ENCODE measurements at places on chromosomes 11 and 22.

GRCh38 chr11:63532799-63533475, 3.7 kb upstream of the PLAAT4 start:
- DNase-seq: no peak

DNA sequence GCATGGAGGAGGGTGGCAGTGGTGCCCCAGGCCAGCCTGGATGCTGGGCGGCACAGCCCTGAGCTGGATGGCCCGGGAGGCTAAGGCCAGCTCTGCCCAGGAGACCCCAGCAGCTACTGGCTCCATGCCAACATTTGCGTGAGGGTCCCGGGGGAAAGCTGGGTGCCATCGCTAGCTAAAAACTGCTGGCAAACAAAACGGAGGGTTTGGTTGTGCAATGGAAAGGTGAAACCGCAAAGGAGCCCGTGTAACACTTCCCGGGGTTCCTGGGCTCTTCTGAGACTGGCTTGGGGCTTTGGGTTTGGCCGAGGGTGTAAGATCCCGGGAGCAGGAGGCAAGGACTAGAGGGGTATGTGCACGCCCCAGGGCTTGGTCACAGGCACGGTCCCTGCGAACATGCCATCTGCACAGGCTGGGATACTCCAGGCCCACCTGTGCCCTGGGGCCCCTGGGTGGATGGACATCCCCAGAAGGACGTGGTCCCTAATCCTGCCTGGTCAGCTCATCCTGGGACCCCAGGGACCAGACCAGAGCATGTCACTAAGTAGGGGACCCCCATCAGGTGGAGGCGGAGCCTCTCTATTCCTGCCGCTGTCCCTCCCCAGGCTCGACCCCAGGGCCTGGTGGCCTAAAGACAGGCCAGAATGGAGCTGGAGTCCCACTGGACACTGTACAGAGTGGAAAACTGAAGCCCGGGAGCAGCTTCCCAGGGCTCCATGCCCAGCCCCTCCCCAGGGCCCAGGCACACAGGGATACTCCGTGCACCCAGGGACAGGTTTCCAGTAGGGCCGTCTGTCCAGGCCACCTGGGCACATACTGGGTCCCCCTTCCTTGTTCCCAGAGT, 44.6 kb downstream of the IGF2 start:
- no peak for DNase-seq

- peak; percentile 55 for DNase-seq
Measured at GRCh38 chr11:84022201-84022600, 736.0 kb upstream of the CCDC90B start.

DNA sequence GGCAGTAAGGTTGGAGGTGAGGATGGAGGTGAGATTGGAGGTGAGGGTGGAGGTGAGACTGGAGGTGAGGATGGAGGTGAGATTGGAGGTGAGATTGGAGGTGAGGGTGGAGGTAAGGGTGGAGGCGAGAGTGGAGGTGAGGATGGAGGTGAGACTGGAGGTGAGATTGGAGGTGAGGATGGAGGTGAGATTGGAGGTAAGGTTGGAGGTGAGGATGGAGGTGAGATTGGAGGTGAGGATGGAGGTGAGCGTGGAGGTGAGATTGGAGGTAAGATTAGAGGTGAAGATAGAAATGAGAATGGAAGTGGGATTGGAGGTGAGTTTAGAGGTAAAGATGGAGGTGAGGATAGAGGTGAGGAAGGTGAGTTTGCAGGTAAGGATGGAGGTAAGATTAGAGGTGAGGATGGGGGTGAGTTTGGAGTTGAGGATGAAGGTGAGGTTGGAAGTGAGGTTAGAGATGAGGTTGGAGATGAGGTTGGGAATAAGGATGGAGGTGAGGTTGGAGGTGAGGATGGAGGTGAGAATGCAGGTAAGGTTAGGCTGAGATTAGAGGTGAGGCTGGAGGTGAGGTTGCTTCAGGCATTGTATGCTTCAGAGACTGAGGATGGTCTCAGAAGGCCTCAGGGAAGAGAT, 12.2 kb downstream of the NCF4 start:
- no peak for DNase-seq

DNA sequence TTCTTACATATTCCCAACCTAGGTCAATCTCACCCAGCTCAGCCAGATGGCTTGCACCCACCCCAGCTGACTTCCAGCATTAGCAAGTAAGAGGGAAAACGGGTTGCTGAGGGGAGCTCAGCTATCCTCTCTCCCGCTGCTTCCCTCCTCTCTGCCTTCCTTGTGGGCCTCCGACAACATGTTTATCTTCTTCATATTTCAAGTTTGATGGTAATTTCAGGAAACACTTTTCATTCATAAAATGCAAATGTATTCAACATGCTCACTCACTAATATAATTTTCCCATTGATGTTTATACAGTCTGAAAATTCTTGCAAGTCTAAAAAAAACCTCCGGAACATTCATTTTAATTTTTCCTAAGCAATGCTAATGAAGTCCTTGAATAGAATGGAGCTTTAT, 372.5 kb upstream of the B3GAT1 start:
- DNase-seq: no peak

DNA sequence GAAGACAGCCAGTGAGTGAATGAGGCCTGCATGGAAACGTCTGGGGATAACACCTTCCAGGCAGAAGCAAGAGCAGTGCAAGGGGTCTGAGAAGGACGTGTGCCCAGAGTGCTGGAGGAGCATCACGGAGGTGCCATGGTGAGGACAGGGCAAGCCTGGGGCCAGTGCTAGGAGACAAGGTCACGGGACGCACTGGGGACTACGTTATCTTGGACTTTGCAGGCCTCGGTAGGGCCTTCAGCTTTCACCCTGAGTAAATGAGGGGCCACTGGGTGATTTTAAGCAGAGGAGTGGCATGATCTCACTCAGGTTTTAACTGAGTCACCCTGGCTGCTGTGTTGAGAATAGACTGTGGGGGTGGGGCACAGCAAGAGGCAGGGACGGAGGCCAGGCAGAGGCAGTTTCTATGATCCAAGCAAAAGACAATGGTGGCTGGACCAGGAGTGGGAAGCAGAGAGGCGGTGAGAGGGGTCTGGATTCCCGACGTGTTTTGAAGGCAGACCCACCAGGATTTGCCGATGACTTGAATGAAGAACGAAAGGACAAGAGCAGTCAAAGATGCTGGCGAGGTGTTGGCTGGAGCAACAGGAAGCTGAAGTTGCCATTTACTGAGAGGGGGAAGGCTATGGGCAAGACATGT, 102.7 kb upstream of the PARVA start:
- DNase-seq: no peak

DNA sequence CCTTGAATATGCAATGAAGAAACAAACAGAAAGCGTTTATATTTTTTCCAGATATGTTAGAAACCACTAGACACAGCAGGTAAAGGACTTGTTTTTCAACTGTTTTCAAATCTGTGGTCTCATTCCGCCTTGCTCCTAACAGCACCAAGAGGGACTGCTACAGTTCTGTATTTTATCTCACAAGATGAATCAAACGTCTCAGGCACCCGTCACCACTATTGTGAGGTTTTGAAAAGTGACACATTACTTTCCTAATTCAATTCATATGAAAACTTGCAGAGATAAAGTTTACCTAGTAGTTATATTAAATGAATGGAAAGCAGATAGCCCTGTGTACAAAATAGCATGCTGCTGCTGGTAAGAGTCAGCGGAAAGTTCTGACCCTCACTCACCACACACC, 386.3 kb downstream of the ETS1 start:
- no peak for DNase-seq

DNA sequence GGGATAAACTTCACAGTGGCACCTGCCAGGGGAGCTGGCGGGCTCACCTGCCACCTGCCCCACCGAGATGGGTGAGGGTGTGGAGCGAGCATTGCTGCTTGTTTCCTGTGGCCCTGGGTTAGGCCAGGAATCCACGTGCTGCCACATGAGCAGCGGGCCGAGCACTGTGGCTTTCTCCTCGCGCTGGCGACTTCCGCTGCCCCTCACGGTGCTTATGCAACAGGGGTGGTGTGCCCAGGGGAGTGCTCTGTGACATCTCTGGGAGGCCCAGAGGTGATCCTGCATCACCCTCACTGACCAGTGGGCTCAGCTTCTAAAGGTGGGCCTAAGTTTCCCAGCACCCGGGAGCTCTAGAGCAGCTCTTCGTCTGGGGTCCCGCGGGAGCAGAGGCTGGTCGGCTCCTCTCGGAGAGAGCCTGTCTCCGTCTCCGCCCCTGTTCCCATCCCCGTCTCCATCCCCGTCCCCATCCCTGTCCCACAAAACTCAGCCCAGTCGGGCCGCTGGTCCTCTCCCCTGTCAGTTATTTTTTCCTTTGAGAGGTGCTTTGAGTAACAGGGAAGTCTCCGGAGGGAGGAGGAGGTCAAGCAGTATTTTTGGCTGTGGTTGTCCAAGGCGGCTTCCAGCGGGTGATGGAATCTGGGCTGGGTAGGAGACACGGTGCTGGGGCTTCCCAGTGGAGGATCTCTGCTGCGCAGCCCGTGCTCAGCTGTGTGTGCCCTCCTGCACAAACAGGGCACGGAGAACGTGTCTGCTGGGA, 42.5 kb downstream of the AP2A2 start:
- no peak for DNase-seq

GRCh38 chr11:66810576-66811185, 32.6 kb upstream of the RCE1 start:
- DNase-seq: no peak

GRCh38 chr11:68146704-68147474, 25.7 kb upstream of the CHKA start:
- DNase-seq: peak; percentile 18

DNA sequence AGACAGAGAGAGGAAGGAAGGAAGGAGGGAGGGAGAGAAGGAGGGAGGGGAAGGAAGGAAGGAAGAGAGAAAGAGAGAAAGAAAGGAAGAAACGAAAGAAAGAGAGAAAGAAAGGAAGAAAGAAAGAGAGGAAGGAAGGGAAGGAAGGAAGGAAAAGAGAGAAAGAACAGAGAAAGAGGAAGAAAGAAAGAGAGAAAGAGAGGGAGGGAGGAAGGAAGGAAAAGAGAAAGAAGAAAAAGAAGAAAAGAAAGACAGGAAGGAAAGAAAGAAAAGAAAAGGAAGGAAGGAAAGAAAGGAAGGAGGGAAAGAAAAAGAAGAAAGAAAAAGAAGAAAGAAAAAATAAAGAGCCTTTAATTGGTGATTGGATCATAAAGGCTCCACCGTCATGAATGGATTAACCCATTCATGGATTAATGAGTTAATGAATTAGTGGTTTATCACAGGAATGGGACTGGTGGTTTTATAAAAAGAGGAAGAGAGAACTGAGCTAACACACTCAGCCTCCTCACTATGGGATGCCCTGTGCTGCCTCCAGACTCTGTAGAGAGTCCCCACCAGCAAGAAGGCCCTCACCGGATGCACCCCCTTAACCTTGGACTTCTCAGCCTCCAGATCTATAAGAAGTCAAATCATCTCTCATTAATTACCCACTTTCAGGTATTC, 9.0 kb upstream of the PLAAT2 start:
- no peak for DNase-seq

GRCh38 chr11:90783111-90783510, 560.3 kb upstream of the CHORDC1 start:
- DNase-seq: no peak

- DNase-seq: no peak
Measured at GRCh38 chr11:116384407-116384806, 388.4 kb downstream of the BUD13 start.

GRCh38 chr11:57584341-57584740, 13.1 kb upstream of the SERPING1 start:
- no peak for DNase-seq

- DNase-seq: no peak
Measured at GRCh38 chr22:46449974-46450745, 87.3 kb downstream of the CELSR1 start.

GRCh38 chr11:102223859-102224258, 93.4 kb upstream of the BIRC3 start:
- DNase-seq: peak; percentile 84

DNA sequence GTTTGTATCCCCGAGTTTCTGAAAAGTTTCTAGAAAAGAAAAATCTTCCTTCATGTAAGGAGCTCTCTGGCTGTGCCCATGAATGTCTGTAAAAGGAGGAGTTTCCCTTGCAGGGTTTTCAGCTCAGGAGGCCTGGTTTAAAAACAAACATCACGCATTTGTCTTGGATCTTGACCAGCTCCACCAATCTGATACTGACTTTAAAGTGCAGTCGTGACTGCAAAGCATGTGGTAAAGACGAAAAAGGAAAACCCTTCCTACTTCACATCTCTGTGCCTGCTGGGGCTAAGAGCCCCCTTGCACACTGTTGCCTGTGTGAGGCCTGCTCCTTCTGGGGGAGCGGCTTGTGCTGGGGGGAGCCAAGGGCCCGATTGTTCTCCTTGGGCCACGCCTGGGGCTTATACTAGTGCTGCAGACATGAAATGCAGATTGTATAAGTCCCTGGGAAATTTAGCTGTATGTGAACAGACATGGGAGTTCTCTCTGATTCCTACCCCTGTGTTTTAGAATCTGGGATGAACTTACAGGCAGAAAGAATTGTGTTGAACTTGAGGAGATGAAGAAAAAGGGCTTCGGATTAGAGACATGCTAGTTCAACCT, 62.1 kb downstream of the ADAMTS15 start:
- DNase-seq: peak; percentile 37
